ENCODE measurements at places on chromosomes 5 and 9.

- no peak for DNase-seq
Measured at GRCh38 chr5:132468656-132469379, 21.8 kb downstream of the IRF1 start.

GRCh38 chr5:109399092-109399759, 10.5 kb downstream of the PJA2 start:
- no peak for DNase-seq

GRCh38 chr5:180141068-180141660, 67.8 kb downstream of the RASGEF1C start:
- DNase-seq = no peak

GRCh38 chr9:133888048-133888808, 103.9 kb downstream of the VAV2 start:
- DNase-seq = no peak

DNA sequence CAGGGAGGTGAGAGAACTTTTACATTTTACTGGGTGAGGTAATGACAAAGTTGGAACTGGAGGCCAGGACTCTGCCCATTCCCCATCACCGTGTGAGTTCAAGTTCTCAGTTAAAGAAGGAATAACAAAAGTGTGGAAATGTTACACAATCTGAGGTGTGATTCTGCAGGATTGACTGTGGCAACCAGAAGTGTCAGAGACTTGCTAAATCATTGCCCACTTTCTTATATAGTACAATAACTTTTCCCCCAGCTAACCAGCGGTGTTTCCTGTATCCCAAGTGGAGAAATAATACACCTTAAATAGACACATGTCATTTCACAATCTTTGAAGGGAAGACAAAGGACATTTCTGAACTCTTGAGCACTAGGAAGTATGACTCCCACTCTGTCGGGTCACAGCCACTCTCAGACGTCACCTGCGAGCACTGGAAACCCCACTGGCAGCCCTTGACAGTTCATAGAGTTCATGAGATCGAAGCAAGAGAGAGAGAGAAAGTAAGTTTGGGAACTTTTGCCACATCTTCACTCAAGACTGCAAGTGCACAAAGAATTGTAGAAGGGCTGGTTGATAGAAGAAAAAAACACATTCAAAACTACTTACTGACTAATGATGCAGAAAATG, 28.4 kb downstream of the PAX5 start:
- no peak for DNase-seq

DNA sequence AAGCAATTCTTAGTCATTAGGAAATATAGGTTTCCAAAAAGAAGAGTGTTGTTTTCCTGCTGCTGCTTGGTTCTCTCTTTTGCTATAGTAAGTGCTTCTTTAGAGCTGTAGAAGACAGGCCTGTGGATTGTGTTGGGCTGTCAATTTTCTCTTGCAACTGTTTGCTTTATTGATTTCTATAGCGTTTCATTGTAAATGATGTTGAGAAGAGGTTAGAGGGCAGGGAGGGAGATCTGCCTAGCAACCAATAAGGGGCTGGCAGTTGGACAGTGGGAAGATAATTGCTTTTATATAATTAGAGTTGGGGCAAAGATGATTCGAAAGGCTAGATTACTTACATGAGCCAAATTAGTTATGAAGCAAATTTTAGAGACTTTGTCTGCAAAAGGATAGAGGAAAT, 11.1 kb downstream of the UNC13B start:
- DNase-seq = no peak

- no peak for DNase-seq
Measured at GRCh38 chr5:124980163-124980941, 233.9 kb upstream of the ZNF608 start.
